Esophagus muscularis mucosa (tissue), 4 donors: ENCODE measurements at places on chromosomes 1 and 21.
A peak's percentile ranks its signal among the peaks of the same experiment; 100 is the strongest.

- no peak for DNase-seq
- H3K36me3 ChIP-seq = no peaks in the 10 kb centered on the region
- no peak overlapping the region for H3K4me3 ChIP-seq
Observed at GRCh38 chr1:6384962-6385361, 8.6 kb downstream of the ACOT7 start.

DNA sequence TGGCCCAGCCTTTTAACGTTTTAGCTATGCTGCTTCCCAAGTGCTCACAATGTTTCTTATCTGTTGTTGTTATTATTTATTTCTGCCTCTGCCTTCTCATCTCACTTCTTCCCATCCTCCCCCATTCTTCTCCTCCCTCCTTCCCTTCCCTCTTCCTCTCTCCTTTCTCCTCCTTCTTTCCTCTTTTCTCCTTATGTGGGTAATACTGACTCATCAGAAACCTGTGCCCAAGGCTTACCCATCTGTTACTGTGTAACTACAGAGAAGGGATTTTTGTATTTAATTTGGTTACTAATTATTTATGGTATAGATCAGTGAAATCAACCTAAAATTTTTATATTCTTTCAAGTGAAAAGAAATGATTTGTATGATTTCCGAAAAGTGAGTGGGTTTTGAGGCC, 120.3 kb downstream of the KCNK2 start:
- no peaks in the 10 kb centered on the region for H3K36me3 ChIP-seq
- H3K27ac ChIP-seq = no peak overlapping the region
- no peaks in the 10 kb centered on the region for H3K27me3 ChIP-seq
- no peak overlapping the region for H3K4me3 ChIP-seq
- DNase-seq = no peak

- H3K4me3 ChIP-seq = peak overlapping the region; percentile 28
- H3K27ac ChIP-seq = no peak overlapping the region
- H3K36me3 ChIP-seq = no peaks in the 10 kb centered on the region
- H3K4me1 ChIP-seq = peaks cover 7% of the 10 kb centered on the region
Observed at GRCh38 chr1:83692524-83693381, 306.2 kb downstream of the TTLL7 start.

DNA sequence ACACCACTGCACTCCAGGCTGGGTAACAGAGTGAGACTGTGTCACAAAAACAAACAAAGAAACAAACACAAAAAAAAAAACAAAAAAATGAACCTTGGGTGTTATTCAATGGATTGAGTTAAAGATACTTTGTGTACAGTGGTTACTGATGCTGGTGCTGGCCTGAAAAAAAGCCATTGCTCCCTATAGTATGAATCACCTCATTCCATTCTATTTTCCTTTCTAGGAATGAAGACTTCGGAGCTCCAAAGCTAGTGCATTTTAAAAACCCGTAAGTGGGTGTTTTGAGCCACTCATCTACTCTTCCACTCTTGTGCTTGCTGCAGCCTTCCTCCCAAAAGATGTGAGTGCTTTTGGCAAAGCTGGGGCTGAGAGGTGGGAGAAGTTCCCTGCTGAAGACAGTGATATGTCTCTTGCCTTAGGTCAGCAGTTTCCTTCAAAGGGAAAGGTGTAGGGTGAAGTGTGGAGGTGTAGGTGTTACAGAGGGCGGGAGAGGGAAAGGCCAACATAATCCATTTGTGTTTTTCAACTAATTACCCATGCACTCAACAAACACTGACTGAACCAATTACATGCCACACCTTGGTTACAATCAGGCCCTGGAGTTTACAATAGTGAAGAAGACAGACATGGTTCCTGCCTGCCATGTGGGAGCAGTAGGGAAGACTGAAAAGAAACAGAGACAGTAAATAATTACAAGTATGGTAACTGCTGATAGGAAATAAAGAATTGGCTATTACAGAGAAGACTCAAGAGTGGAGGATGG, 55.0 kb upstream of the SERBP1 start:
- no peaks in the 10 kb centered on the region for H3K36me3 ChIP-seq
- H3K4me3 ChIP-seq = no peak overlapping the region
- DNase-seq = no peak
- H3K4me1 ChIP-seq = no peaks in the 10 kb centered on the region
- H3K27ac ChIP-seq = no peak overlapping the region
- H3K27me3 ChIP-seq = no peaks in the 10 kb centered on the region

- H3K27ac ChIP-seq = no peak overlapping the region
- H3K36me3 ChIP-seq = no peaks in the 10 kb centered on the region
- no peak for DNase-seq
- H3K4me3 ChIP-seq = no peak overlapping the region
Observed at GRCh38 chr1:51189421-51190073, 46.5 kb upstream of the RNF11 start.

DNA sequence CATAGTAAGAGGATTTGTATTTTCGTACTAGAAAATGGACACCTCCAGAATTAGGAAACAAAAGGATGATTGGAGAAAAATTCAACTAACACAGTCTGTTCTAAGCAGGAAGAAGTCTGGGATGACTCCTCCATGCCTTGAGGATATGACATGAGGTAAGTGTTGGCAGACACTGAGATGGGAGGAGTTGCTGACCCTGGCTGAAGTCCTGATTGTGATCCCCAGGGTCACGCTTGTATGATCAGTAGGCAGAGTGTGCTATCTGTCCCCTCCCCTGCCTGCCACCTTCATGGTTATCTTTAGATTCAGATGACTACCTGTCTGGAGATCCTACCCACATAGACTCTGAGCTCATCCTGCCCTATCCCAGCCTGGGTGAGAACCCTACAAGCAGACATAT, 249.1 kb downstream of the C1orf94 start:
- H3K4me1 ChIP-seq = no peaks in the 10 kb centered on the region
- no peaks in the 10 kb centered on the region for H3K36me3 ChIP-seq
- no peak overlapping the region for H3K27ac ChIP-seq
- H3K27me3 ChIP-seq = peaks cover 16% of the 10 kb centered on the region
- H3K4me3 ChIP-seq = no peak overlapping the region
- no peak for DNase-seq

DNA sequence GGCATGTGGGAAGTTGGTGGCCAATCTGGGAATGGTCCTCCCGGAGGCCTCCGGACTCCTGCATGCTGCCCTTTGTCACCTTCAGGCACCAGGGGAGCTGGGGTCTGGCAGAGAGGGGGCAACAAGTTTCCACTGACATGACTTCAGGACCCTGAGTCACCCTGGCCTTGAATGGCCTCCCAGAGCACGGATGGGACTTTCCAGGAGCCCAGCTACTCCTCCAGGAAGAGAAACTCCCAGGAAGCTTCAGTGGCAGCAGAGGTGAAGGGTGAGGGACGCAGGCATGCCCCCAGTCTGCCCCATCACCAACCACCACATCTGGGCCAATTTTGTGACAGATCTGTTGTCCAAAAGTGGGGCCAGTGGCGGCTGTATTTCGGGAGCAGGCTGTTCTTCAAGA, 55.9 kb upstream of the WASF2 start:
- H3K36me3 ChIP-seq = peaks cover 45% of the 10 kb centered on the region
- H3K27me3 ChIP-seq = no peaks in the 10 kb centered on the region
- no peak for DNase-seq
- H3K27ac ChIP-seq = peak overlapping the region; percentile 87
- peaks cover 68% of the 10 kb centered on the region for H3K4me1 ChIP-seq

GRCh38 chr1:88983791-88984559, 8.5 kb downstream of the KYAT3 start:
- H3K27me3 ChIP-seq = no peaks in the 10 kb centered on the region
- peak overlapping the region; percentile 22 for H3K4me3 ChIP-seq
- no peak for DNase-seq
- no peaks in the 10 kb centered on the region for H3K36me3 ChIP-seq
- peak overlapping the region; percentile 53 for H3K27ac ChIP-seq

DNA sequence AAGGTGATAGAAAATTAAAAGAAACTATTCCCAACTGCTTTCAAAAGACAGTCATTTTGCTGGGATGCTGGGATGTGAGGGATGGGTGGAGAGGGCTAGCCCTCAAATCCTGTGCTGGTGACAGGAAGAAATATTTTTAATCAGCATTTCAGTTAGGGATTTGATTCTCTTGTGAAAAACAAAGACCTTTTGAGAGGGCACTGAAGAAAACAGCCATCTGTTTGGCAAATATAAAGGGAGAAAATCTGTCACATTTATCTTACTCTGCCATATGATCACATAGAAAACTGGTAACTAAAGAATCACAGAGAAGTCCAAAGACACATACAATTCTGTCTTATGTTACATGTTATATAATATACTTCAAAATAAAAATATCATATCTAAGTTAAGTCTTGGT, 12.3 kb downstream of the STXBP3 start:
- DNase-seq = no peak
- H3K27ac ChIP-seq = no peak overlapping the region
- peaks cover 32% of the 10 kb centered on the region for H3K36me3 ChIP-seq

DNA sequence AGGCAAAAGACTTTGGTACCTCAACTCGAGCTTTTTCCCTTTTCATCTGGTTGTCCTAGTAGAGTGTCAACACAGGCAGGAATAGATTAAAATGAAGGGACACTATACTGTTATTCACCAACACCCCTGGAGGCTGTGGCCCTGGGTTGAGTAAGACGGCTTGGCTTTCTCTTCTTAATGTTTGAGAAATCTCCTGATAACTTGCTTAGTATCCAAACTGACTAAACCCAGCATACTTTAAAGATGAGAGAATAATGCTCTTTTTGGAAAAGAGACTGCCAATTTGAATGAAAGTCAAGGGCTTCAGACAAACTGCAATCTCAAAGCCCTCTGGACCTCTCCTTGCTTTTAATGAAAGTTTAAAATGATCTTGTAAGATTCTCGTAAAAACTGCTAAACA, 2.6 kb upstream of the SLC30A1 start:
- H3K36me3 ChIP-seq = no peaks in the 10 kb centered on the region
- peak overlapping the region; percentile 95 for H3K27ac ChIP-seq
- no peak overlapping the region for H3K4me3 ChIP-seq
- no peak for DNase-seq

DNA sequence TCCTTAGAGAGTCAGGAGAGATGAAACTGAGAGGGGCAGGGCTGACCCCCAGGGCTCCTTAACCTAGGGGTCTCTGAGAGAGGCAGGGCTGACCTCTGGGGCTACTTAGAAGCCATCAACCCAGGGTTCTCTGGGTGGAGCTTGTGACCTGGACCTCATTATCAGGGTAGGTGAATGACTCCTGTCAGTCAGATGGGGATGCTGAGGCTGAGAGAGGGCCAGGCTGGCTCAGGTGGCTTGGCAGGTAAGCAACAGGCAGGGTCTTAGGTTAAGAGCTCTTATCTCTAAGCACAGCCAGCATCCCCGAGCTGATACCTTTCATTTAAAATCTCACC, 160.9 kb downstream of the PTPRU start:
- H3K27me3 ChIP-seq = no peaks in the 10 kb centered on the region
- H3K4me3 ChIP-seq = no peak overlapping the region

DNA sequence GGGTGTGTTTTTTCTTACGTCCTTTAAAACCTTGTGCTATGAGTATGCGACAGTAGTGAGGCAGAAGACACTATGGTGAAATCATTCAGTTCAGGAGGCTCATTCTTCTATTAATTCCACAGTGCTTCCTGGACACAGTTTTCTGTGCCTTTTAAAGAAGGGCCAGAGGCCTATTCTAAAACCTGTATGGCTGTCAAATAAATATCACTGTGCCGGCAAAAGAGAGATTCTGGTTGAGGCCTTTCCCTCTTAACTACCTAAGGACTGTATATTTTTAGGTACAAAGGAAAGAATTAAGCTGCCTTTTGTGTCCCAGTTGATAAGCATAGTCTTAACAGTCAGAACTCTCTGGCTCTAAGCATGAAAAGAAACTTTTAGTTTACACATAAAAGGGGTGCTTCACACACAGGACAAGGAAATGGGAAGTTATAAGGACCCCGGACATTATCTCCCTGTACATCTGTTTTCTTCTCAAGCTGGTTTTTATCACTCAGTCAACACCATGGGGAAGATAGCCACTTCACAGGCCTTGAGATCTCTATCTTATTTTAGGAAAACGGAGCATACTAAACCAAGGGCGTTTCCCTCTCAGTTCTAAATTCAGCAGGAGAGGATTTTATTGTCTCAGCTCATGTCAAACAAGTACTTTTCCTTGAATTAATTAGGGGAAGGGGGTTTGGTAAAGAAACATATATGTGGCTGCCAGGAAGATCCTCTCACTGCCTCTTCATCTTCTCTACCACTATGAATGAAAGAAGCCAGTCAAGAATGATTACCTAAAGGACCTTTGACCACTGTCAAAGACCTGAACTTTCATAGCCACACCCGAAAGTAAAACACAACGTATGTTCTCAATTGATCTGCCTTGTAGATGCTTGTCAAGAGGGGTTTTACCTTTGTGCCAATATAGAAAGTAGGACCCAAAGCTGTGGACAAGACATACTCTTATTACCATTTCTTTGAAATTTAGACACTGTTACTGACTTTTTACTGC, 71.4 kb upstream of the HSPA13 start:
- no peak overlapping the region for H3K27ac ChIP-seq
- H3K4me3 ChIP-seq = no peak overlapping the region
- H3K36me3 ChIP-seq = no peaks in the 10 kb centered on the region
- no peaks in the 10 kb centered on the region for H3K4me1 ChIP-seq
- no peak for DNase-seq

GRCh38 chr1:226712742-226713419, 26.2 kb downstream of the ITPKB start:
- no peak overlapping the region for H3K4me3 ChIP-seq
- no peak overlapping the region for H3K27ac ChIP-seq
- H3K27me3 ChIP-seq = no peaks in the 10 kb centered on the region
- DNase-seq = no peak

DNA sequence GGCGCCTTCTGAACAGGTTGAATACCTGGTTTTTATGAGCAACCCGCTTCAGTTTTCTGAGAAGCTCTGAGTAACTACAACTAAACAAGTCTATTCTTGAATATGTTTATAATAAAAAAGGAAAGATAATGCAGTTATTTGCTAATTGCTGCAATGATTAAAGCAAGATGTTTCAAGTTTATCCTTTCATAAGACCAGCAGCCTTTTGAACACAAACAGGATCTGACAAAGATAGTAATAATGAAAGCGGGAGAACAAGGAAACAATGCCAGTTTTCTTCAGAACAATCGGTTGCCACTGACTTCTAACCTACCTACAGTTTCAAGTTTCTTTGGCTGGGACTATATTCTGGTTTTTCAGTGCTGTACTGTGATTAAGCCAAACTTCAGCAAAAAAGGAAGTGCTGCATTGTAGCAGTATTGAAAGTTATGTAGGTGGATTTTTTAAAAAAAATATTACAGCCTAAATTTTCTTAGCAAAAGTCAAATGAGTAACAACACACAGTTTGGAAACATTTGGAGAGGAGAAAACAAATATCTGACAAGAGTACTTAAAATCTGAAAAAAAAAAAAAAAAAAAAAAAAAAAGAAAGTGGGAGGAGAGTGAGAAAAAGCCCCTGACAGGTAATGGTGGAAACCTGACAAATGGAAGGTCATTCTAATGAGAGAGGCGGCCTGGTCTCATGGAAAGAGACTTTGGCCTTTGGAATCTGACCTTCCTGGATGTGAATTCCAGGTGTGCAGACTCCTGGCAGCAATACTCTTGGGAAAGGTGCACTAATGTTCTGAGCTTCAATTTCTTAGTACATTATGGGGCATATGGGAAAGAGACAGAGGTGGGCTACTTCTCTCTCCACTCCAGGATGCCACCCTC, 11.4 kb downstream of the KCNJ15 start:
- no peaks in the 10 kb centered on the region for H3K27me3 ChIP-seq
- H3K4me1 ChIP-seq = no peaks in the 10 kb centered on the region
- no peaks in the 10 kb centered on the region for H3K36me3 ChIP-seq
- no peak for DNase-seq
- no peak overlapping the region for H3K4me3 ChIP-seq

- H3K36me3 ChIP-seq = peaks cover 13% of the 10 kb centered on the region
- DNase-seq = no peak
- H3K4me1 ChIP-seq = peaks cover 37% of the 10 kb centered on the region
- no peaks in the 10 kb centered on the region for H3K27me3 ChIP-seq
Observed at GRCh38 chr1:212792396-212792908, 758 bp downstream of the TATDN3 start.

GRCh38 chr1:229192031-229192430, 78.9 kb upstream of the RAB4A start:
- no peak for DNase-seq
- no peaks in the 10 kb centered on the region for H3K36me3 ChIP-seq
- no peaks in the 10 kb centered on the region for H3K4me1 ChIP-seq
- H3K4me3 ChIP-seq = no peak overlapping the region
- H3K27ac ChIP-seq = no peak overlapping the region
